ENCODE measurements at places on chromosomes 16 and 17.

DNA sequence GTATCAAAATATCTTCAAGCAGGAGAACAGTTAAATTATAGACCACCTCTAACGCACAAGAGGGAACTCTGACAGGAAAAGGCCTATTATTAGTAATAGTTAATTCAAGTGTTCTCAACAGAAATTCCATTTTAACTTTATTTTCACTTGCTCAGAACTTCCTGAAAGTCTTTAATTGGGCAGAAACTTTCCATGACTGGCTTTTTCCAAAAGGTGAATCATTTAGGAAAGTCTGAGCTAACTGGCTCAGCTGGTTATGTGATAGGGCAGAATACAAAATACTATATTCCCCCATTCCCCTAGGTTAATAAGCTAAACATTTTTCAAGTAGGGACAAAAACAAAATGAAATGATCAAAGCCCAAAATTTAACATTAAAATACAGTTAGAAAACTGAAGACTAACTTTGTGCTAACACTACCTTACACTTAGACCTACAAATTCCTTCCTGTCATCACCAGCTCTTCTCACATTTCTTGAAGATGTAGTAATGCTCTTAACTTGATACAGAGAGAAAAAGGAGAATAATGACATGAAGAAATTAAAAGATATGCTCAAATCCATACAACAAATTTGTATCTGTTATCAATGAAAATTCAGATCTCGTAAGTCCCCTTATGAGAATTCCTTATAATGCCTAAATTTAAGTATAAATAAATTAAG, 31.0 kb downstream of the CFDP1 start:
- DNase-seq = no peak

DNA sequence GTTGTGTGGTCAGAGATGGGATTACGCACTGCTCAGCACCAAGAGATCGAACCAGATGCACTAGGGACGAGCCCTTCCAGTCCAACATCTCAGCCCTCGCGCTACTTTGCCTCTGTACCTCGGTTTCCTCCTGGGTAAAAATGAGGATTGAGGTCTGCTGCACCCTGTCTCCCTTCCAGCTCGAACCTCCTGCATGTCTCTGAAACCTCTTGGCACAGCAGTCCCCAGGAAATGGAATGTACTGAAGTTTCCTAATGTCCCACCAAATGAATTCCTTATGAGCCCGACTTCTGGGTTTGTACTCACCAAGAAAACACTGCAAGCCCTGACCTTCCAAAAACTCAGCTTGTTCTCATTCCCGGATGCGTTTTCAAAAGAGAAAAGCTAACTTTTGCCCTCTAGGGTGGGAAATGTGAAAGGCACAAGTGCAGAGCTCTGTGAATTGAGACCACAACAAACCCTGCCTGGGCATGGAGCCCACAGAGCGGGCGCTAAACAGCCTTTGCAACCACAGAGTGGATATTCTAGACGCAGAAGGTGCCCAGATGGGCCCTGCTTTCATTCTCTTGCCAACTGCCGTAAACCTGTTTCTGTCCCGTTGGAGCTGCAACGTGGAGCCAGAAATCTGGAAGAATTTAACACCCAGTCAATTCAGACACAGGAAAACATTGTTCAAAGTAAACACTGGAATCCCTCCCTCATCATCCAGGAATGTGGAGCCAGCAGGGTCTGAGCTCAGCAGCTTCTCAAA, 10.3 kb downstream of the CDRT4 start:
- no peak for DNase-seq

DNA sequence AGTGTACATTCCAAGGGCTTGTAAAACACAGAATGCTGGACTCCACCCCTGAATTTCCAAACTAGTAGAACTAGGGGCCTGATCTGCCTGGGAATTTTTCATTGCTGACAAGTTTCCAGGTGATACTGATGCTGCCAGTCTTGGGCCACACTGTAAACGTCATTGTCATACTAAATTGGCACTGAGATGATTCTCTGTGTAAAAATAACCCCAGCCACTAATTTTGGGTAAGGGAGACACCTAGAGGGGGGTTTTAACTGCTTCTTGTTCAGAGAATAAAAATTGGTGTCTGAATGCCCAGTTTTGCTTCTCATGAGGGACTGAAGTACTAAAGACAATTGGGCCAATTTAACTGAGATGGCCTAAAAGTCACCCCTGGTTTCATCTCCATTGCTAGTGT, 5.0 kb upstream of the CDH13 start:
- DNase-seq = no peak

DNA sequence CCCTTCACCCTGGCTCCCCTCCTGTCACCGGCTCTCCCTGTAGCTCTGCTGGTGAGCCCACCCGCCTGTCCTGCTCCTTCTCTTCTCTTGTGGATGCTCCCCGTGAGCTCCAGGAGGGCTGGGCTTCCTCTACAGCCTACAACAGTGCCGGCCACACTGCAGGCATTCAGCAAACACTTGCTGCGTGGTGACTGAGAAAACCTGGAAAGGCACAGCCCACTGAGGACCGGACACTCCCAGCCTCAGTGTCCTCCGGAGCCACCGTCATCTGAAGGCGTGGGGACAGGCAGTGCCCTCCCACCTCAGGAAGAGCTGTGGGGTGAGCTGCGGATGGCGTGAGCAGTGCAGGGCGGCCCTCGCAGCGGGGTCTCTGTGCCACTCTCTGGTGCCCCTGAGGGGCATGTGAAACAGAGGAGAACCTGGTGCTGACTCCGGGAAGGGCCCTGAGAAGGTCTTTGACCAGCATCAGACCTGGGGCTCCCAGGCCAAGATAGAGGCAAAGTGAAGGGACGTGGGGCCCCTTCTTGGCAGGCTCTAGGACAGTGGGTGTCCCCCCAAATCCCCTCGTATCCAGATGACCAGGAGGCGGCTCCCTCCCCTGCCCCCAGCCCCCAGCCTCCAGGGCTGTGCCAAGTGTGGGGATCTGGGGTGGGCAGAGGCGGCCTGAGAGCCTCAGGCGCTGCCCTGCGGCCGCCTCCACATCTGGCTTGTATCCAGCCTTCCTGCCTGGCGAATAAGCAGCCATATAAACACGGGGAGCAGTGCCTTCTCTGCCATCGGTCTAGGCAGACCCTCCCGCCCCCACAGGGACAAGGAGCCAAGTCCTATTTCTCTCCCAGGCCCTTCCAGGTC, 44.0 kb upstream of the PABPN1L start:
- no peak for DNase-seq

Measured in neural progenitor cell (in vitro differentiated cells).